ENCODE measurements at places on chromosomes 7 and 10.

- H3K4me1 ChIP-seq = no peaks in the 10 kb centered on the region
- no peaks in the 10 kb centered on the region for H3K36me3 ChIP-seq
- DNase-seq = no peak
- H3K4me3 ChIP-seq = no peak overlapping the region
- peaks cover 16% of the 10 kb centered on the region for H3K27me3 ChIP-seq
- H3K27ac ChIP-seq = no peak overlapping the region
Measured at GRCh38 chr10:78462726-78463228, 429.1 kb downstream of the RPS24 start.

DNA sequence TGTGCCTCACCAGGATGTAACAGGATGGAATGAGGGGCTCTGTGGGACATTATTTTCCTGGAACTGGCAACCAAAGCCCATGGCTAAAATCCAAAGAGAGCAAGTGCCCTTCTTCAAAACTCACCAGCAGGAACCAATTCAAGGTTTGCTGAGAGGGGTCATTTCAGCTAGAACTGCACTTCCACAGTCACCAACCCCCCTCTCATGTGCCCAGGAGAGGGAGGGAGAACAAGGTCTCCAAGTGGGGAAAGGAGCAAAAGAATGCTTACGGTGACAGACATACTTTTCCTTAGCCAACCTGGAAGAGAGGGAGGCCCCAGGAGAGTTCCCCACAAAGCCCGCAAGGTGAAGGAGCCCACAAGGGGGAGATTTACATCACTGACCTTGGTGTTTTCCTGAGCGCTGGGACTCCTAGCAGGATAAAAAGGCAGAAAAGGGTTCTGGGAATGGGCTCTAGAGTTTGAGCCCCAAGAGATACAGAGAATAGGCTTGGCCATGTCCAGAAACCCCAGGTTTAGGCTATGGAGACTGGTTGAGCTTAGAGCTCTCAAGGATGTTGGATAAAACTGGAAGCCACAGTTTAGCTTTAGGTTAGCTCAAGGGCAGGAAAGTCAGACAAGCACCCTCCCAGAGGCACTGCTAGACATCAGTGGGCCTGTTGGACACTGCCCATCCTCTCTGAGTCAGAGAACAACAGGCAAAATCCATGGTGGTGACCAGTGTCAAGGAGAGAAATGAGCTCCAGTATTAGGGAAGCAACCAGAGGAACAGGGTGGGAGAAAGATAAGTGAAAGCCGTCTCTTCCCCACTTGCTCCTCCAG is 63.9 kb upstream of the GHITM start:
- no peaks in the 10 kb centered on the region for H3K4me1 ChIP-seq
- no peaks in the 10 kb centered on the region for H3K36me3 ChIP-seq
- peaks cover 7% of the 10 kb centered on the region for H3K27me3 ChIP-seq
- H3K27ac ChIP-seq = no peak overlapping the region
- no peak for DNase-seq

DNA sequence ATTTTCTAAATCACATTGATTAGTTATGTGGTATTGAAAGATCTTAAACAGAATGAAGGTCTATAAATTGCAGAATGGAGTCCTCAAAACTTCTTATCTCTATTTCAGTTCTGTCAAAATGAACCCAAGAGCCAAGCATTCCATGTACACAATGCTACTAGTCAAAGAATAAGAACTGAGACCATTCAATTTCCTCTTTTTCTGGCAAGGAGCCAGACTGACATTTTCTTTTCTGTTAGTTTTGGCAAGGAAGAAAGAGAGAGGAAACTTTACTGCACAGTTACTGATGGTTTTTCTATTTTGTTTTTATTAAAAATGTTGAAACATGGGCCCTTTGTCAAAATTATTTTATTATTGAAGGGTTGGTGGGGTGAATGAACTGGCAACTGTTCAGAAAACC is 181.8 kb upstream of the FERD3L start:
- no peaks in the 10 kb centered on the region for H3K36me3 ChIP-seq
- H3K4me1 ChIP-seq = no peaks in the 10 kb centered on the region
- DNase-seq = no peak
- H3K27me3 ChIP-seq = no peaks in the 10 kb centered on the region
- no peak overlapping the region for H3K4me3 ChIP-seq
- H3K27ac ChIP-seq = no peak overlapping the region

DNA sequence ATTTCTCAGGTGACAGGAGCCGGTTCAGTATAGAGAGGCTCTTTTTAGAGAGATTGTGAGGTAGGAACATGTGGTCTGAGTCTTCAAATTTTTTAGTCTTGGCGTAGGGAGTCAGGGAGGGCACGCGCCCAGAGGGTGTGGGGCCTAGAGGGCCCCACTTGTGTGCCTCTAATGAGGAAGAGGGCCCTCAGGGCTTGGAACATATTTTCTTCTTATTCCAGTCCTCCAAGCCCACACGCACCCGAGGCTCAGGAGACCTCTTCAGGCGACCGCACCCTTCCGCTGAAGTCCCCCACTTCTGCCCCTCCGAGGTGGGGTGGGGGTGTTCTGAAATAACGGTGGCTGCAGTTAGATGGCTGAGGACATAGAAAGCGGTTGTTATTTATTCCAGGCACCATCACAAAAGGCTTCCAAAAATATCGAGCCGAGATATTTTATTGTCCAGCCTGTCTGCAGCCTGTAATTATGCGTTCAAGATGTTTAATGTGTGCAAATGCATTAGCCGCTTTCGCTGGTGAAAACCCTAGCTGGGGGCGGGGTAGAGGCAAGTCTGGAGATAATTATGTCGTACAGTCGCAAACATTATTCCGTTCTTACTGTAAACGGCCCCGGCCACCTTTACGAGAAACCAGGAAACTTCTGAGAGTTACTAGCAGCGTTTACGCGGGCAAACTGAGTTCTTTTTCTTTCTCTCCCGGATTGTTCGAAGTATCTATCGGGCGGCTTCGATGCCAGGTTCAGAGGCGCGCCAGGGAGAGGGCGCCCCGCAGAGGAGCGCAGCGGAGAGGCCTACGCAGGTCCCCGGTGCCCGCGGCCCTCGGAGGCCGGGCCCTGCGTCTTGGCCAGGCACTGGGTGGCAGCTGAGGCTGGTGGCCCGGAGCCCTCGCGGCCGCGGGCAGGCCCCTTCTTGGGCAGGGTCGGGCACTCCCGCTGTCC is 12.9 kb upstream of the HOXA13 start:
- no peak for DNase-seq
- H3K27me3 ChIP-seq = peaks cover 96% of the 10 kb centered on the region
- H3K27ac ChIP-seq = no peak overlapping the region
- no peak overlapping the region for H3K4me3 ChIP-seq

DNA sequence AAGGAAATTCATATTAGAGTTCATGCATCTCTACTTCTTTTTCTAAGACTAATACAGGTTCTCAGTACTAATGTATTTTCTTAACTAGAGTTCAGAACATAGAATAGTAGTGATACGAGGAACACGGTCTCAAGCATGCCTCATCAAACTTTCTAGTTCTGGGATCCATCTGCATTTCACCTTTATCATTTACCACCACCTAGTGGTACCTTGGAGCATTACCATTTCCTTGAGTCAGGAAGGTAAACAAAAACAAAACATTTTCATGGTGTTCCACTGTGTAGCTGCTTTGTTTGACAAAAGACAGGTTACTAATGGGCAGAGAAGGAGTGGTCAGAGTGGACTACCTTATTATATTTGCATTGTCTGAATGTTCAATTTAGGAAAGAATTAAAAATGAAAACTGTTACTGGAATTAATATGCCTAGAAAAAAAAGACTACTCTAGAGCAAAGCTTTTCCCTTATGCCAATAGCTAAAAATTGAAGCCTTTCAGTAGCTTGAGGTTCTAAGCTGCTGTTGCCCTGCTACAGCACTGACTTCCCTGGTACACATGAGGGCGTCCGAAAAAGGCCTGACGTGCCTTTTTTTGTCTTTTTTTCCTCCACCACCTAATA is 44.5 kb downstream of the STARD3NL start:
- H3K4me1 ChIP-seq = peaks cover 80% of the 10 kb centered on the region
- no peaks in the 10 kb centered on the region for H3K27me3 ChIP-seq
- H3K27ac ChIP-seq = peak overlapping the region; percentile 74
- no peak for DNase-seq
- H3K4me3 ChIP-seq = no peak overlapping the region

GRCh38 chr10:127195571-127196281 is 665 bp downstream of the INSYN2A start:
- no peak overlapping the region for H3K27ac ChIP-seq
- peaks cover 2% of the 10 kb centered on the region for H3K4me1 ChIP-seq
- no peaks in the 10 kb centered on the region for H3K36me3 ChIP-seq
- H3K27me3 ChIP-seq = peaks cover 26% of the 10 kb centered on the region
- no peak overlapping the region for H3K4me3 ChIP-seq
- no peak for DNase-seq

Data from activated CD8-positive, alpha-beta memory T cell treated with anti-CD3 and anti-CD28 coated beads, Interleukin-2, amount 10 ng/mL, durations not matched to agents 7 days and 5 days (primary cell).